Stimulated activated CD8-positive, alpha-beta memory T cell treated with anti-CD3 and anti-CD28 coated beads, Interleukin-4, amount 100 ng/mL, for 48 hours (primary cell): ENCODE measurements at places on chromosomes 12 and 14.
A peak's percentile ranks its signal among the peaks of the same experiment; 100 is the strongest.

DNA sequence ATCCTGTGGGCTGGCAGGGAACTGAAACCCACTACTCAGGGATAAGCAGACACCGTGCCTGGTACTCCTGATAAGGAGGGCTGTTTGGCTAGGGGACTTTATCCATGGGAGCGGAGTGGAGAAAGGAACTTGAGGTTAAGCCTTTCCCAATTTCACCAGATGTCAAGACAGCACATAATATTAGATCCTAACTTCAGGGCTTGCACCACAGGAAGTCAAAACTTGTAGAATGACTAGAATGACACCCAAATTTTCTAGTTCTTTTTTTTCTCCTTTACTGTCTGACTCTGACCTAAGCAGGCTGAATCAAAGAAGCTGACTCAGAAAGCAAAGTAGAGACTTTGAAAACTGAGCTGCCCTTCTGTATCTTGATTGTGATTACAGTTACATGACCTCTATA lies 7.1 kb upstream of the CGRRF1 start:
- no peak for DNase-seq

DNA sequence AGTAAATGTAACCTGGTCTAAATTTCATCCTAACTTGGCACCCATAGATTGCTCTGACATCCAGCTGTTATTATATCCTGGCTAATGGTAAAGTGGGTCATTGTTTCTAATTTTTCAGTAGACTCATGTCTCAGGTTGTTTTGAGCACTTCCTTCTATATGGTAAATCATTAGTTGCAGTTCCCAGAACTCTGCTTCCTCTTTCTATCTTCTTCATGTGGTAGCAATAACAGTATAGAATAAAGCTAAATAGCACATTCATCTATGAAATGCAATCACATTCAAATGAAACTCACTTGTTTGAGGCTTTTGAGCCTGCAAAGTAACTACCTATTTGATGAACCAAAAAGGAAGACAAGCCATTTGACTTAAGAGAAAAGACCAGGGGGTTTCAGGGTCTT lies 65.1 kb upstream of the GZMB start:
- no peak for DNase-seq

- DNase-seq, result no peak
Observed at GRCh38 chr12:46499226-46499625, 126.7 kb upstream of the SLC38A2 start.

GRCh38 chr12:6192604-6193380 lies 7.4 kb upstream of the CD9 start:
- no peak for DNase-seq

- DNase-seq, result no peak
Observed at GRCh38 chr12:19530637-19531023, 91.3 kb downstream of the AEBP2 start.

- no peak for DNase-seq
Observed at GRCh38 chr14:84024231-84024820, 1505.6 kb upstream of the FLRT2 start.

- DNase-seq, result no peak
Observed at GRCh38 chr12:92624236-92624635, 78.6 kb upstream of the PLEKHG7 start.

DNA sequence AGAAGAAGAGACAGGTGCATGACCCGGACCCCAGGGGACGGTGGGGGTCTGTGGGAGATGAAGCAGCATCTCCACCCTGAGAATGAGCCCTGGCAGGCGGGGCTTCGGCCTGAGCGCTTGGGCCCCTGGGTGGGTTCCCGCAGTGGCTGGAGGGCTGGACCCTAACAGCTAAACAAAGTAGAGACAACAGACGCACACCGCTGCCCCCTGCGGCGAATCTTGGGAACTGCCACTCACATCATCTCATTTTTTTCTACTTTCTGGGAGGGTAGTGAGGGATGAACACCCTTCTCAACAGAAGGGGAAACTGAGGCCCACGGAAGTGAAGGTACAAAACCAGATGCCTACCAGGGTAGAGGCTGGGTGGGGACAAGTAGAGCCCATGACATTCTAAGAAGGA lies 104.7 kb downstream of the RFLNA start:
- peak; percentile 58 for DNase-seq

DNA sequence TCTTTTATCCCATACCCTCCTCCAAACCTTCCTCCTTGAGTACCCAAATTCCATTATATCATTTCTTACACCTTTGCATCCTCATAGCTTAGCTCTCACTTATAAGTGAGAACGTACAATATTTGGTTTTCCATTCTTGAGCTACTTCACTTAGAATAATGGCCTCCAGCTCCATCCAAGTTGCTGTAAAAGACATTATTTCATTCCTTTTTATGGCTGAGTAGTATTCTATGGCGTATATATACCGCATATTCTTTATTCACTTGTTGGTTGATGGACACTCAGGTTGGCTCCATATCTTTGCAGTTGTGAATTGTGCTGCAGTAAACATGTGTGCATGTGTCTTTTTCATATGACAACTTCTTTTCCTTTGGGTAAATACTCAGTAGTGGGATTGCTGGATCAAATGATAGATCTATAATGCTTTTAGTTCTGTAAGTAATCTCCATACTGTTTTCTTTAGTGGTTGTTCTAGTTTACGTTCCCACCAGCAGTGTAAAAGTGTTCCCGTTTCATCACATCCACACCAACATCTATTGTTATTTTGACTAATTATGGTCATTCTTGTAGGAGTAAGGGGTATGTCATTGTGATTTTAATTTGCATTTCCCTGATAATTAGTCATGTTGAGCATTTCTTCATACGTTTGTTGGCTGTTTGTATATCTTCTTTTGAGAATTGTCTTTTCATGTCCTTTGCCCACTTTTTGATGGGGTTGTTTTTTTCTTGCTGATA lies 10.1 kb downstream of the RAB21 start:
- DNase-seq, result no peak

- no peak for DNase-seq
Observed at GRCh38 chr12:15852383-15852782, 29.8 kb upstream of the STRAP start.

DNA sequence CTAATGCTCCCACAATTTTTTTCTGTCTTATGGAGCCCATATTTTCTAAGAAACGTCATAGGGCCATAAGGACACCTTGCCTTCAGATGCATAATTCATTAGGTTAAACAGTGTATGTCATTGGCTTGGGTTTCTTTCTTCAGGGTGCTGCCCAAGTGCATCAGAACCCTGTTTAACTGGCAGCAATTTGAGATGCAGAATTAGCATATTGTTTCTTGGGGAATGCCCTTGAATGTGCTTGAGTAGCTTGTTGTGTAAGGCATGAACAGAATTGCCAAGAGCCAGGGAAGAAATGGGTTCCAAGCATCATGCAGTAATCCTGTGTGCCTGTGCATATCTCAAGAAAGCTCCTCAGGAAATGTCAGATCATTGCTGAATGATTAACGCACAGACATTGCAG lies 277.2 kb downstream of the SYT1 start:
- no peak for DNase-seq

- DNase-seq, result no peak
Observed at GRCh38 chr12:111893287-111893686, 51.3 kb downstream of the MAPKAPK5 start.

DNA sequence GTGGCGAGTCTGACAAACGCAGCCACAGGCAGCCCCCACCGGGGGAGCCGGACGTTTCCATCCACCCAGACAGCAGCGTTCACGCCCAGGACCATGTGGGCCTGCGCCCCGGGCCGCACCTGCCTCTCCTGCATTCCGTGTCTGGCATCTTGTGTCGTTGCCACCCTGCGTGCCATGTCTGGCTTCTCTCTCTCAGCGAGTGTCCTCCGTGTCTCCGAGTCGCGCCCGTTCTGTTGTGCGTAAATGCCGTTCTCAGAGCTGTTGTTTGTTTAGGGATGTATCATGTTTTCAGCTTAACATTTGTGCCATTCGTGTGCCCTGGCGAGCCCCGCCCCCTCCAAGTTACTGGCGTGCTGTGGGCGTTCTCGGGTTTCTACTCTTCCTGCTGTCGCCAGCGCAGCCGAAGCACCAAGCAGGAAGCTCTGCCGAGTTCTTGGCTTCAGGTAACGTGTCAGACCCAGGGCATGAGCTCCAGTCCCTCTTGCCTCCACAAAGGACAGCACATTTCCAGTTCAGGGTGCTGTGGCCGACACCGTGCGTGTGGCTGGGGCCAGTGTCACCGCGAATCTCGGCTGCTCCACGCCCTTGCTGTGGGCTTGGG lies 34.6 kb downstream of the NOC4L start:
- DNase-seq, result no peak

DNA sequence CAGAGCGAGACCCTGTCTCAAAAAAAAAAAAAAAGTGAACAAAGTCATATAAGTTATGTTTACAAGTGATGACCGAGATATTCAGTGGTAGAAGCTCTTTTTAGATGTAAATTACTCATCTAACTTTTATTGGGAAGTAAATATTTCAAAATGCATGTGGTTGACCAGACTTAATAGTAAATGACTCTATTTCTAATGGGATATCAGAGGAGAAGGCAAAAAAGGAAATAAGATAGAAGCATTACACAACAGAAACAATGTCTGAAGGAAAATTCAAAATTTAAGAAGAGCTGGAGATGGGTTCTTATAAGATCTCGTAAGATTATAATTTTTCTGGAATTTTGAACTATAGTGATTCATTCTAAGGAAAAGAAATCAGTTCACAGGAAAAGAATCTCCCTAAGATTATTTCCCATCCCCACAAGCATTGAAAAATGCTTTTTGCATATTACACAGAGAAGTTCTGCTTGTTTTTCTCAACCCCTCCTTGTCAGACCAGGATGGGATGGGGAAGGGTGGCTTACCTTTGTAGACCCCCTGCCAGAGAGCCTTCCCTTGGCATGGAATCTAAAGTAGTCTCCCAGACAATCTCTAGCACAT lies 63.1 kb upstream of the STK38L start:
- DNase-seq, result no peak

DNA sequence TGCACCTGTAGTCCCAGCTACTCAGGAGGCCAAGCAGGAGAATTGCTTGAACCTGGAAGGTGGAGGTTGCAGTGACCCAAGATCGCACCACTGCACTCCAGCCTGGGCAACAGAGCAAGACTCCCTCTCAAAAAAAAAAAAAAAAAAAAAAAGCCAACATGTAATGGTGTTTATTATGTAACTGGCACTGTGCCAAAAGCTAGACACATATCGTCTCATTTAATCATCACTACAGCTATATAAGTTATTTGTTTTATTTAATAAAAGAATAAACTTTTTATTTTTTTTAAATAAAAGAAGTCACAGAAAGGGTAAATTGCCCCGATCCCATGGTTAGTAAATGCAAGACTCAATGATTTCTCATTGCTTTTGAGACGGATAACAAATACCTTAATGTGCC lies 76.9 kb downstream of the PTCSC3 start:
- DNase-seq, result no peak

- no peak for DNase-seq
Observed at GRCh38 chr12:19971361-19972280, 396.7 kb upstream of the PDE3A start.

DNA sequence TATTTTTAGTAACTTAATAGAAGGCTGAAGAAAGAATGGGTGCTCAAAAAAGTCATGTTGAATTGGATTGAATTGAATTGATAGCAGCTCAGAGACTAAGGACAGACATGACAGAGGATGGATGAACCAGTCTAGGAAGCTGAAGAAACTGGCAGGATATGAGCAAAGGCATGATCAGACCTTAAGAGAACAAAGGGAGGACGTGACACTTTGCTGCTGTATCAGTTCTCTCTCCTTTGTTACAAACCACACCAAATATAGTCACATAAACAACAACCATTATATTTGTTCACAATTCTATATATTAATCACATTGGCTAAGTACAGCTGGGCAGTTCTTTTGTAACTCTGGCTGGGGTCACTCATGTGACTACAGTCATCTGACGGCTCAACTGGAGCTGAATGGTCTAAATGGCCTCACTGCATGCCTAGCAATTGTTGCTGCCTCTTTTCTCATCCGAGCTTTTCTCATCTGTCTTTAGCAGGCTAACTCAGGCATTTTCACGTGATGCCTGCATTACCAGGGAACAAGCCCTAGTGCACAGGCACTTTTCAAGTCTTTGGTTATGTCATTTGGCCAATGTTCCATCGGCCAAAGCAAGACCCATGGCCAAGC lies 355.0 kb downstream of the ETNK1 start:
- no peak for DNase-seq

DNA sequence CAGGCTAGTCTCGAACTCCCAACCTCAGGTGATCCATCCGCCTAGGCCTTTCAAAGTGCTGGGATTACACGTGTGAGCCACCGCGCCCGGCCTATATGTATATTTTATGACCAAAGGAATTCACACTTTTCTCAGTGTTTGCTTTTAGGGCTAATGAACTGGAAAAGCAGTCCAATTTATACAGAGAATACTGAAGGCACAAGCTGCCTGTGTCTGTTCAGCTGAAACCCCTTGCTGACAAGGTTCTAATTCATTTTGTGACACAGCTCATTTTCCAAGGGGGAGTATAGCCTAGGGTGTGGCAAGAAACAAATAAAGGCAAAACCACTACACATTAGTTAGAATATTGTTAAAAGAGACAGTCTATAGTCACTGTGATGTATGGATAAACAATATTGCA lies 18.3 kb upstream of the NEMF start:
- DNase-seq, result no peak

DNA sequence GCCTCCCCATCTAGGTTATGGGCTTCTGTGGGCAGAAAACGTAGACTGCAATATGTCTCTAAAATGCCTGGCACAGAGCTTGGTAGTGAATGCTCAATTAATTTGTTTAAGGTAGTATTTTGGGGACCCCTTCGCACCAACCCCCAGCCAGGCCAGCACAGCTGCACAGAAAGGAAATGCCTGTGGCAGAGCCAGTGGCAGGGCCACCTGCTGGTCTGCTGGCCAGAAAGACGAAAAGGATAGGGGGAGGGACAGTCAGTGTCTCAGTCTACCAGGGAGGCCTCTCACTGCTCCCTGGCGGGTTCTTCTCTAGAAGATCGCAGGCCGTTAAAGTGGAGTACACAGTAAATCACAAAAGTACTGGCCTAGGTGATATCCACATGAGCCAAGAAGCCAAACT lies 3.5 kb downstream of the RAB15 start:
- no peak for DNase-seq

DNA sequence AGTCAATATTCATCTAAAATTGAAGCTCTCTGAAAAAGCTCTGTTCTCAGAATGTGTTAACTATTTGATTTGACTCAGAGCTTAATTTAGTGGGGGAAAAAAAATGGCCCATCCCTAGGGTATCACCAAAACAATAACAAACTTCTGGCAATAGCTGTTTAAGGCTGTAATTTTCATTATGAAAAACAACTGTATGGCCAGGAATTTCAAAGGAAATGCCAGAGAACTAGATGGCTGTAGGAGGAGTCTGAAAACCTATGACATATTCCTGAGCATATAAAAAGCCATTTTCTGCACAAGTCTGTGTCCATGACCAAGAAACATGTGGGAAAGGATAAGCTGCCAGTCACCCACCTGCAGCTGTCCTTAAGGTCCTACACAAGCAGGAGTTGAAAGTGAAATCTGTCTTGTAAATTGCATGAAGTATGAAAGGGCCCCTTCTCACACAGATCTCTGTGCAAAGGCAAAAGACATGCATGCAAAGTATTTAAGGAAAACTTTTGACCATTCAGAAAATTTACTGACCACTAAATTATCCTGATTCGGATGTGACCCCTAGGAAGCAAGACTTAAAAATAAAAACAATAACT lies 299.1 kb downstream of the BTG1 start:
- no peak for DNase-seq

- DNase-seq, result no peak
Observed at GRCh38 chr12:2607881-2608607, 186.7 kb upstream of the FKBP4 start.

- DNase-seq, result no peak
Observed at GRCh38 chr14:73774241-73774570, 60.0 kb upstream of the PNMA1 start.
